CD4-positive, alpha-beta T cell treated with Interleukin-15 for 1 hour (primary cell): ENCODE measurements at places on chromosomes 11 and 22.

GRCh38 chr11:111379602-111380136 lies 594 bp upstream of the POU2AF1 start:
- peak; percentile 70 for DNase-seq

- DNase-seq, result no peak
Measured at GRCh38 chr11:23778971-23779370, 717.9 kb upstream of the LUZP2 start.

DNA sequence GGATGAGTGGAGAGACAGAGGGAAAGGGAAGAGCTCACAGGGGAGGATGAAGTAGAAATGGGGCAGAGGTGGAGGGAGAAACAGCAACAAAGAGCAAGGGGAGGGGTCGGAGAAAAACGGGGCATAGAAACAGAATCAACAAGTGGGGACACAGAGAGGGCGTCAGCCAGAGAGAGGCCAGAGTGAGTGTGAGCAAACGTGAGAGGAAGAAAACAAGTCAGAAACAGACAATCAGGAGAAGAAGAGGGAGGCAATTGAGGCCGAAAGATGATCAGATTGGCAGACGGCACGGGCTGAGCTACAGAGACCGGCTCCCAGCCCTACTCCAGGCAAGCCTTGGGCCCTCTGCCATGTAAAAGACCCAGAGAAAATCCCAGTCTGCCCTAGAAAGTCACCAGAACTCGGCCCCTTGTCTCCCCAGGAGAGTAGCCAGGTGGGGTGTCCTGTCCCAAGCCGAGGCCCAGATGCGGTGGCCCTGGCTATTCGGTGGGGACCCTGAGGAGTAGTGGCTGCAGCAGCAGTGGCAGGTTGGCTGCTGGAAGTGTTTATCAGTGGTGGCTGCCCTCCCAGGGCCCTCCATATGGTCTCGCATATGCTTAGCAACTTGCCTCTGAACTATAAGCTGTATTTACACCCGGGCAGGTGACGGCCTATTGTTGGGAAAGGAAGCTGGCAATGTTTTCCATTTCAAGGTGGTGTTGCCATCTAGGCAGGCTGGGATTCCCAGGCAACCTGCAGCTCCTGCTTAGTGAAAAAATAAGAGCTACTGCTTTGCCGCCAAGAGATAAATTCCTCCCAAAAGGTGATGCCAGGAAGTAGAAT lies 14.8 kb upstream of the TSPAN18 start:
- DNase-seq, result no peak

GRCh38 chr11:5153574-5154431 lies 754 bp downstream of the OR52A1 start:
- no peak for DNase-seq

DNA sequence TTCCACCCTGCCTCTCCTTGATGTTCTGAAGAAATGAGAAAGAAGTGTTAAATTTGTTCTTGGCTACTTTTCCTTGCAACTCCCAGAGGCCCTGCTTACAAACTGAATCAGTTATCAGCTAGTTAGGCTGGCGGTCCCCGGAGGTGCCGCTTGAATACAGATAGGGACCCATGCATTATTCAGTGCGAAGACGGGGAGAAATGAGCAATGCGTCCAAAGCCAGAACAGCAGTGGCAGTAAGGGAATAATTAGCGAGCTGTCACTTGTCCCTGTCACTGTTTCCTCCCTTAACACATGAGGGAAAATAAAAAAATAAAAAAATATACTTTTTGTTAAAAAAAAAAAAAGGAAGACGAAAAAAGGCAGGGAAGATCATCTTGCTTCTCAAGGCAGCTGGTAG lies 528.1 kb downstream of the MN1 start:
- no peak for DNase-seq

GRCh38 chr11:7904917-7905316 lies 26.2 kb downstream of the OR10A6 start:
- DNase-seq, result no peak

DNA sequence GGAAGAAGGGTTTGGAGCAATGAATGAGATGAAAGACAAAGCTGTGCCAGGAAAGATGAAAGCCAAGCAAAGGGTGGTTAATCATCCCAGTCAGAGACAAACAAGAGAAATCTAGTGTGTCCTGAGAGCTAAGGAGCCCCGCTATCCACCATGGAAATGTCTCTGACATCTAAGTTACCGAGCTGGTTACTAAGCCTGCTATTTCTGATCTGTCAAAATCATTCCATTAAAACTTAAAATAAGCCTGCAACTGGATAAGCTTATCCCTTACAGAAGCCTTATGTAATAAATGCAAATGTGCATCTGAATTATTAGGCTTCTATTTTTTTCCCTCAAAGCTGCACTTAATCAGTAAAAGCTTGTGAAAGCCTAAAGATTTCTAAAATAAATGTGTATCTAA lies 22.1 kb upstream of the SESN3 start:
- DNase-seq, result no peak

GRCh38 chr22:31173386-31174145 lies 13.6 kb downstream of the RNF185 start:
- DNase-seq, result no peak

DNA sequence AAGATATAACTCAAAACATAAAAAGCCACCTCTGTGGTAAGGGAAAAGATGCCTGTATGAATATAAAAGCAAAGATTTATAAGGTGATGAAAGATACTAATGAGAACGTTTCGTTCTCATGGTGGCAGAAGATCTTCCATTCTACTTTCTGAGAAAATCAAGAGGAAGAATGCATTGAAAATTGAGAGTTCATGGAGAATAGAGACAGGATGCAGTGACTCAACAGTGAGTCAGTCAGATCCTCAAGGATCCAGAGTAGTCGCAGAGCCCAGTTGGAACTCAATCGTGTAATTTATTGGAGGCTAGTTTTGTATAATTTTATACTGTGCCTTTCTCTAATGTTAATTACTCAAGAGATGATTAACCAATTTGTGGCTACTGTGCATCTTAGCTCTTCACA lies 73.3 kb downstream of the ENTHD1 start:
- no peak for DNase-seq
